ENCODE measurements at places on chromosomes 11 and 22.

DNA sequence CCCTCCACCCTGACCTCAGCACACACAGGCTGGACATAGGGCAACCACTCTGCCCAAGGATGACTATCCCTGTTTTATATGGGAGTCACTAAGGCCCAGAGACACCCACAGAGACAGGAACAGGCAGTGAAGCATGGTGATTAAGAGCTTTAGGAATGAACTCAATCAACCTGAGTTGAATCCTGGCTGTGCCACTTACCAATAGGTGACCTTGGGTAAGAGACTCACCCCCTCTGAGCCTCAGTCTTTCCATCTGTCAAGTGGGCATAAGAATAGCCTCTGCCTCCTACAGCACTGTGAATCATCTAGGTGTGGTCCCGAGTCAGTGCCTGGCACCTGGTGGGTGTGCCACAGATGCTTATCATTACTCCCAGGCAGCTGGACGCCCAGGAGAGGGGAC lies 6.8 kb downstream of the CRYBB1 start:
- DNase-seq, result no peak

- DNase-seq, result no peak
These were observed 11.0 kb downstream of the OSBPL5 start for GRCh38 chr11:3154001-3154599.

DNA sequence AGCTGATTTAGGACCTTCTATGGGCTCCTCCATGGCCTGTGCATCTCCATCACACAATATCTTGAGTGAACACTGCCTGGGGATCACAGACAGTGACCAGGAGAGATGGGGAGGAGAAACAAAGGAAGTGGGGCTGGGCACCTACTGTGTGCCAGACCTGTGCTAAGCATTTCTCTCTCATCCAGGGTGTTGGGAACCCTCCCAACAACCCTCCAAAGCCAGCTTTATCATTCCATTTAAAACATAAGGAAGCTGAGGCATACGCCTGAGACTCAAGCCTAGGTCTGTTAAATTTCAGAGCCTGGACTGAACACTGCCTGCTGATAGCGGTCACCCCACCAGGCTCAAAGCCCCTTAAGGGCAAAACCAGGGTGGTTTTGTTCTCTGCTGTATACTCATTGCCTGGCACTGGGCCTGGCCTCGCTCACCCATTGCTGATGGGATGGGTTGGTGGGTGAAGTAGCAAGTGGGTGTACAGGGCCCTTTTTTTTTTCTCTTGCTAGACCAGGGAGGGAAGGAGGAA lies 130.1 kb downstream of the MN1 start:
- no peak for DNase-seq

DNA sequence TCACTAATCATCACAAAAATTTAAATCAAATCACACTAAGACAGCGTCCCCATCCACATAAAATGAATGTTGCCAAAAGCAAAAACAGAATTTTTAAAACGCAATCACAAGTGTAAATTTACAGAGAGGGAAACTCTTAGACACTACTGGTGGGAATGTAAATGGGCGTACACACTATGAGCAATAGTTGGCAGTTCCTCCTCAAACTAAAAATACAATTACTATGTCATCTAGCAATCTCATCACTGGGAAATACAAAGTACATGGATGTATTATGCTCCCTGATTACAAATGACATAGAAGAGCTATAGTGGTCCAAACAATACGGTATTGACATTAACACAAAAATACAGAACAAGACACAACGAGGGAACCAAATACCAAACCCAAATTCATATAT lies 8.7 kb upstream of the RGL4 start:
- no peak for DNase-seq

DNA sequence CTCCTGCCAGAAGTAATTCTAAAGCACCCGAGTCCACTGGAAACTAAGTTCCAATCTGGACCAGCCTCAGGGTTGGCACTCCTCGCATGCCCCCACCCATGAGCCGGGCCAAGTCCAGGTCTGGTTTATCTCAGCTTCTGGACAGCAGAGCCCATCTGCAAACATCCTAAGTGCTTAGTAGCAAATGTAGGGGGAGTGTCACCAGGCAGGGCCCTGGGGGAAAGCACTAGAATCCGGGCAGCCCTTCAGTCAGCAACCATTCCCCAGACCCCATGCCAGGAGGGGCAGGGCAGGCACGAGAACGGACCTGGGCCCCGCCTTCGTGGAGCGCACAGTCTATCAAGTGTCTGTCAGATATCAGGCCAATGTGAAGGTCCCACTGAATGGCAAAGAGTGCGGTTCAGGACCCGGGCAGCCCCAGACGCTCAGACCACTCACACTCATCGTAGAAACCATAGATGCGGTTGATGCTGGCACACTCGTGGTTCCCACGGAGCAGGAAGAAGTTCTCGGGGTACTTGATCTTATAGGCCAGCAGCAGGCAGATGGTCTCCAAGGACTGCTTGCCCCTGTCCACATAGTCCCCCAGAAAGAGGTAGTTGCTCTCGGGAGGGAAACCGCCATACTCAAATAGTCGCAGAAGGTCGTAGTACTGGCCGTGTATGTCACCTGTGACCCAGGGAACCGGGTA lies 1.3 kb downstream of the PPP1CA start:
- DNase-seq, result no peak

DNA sequence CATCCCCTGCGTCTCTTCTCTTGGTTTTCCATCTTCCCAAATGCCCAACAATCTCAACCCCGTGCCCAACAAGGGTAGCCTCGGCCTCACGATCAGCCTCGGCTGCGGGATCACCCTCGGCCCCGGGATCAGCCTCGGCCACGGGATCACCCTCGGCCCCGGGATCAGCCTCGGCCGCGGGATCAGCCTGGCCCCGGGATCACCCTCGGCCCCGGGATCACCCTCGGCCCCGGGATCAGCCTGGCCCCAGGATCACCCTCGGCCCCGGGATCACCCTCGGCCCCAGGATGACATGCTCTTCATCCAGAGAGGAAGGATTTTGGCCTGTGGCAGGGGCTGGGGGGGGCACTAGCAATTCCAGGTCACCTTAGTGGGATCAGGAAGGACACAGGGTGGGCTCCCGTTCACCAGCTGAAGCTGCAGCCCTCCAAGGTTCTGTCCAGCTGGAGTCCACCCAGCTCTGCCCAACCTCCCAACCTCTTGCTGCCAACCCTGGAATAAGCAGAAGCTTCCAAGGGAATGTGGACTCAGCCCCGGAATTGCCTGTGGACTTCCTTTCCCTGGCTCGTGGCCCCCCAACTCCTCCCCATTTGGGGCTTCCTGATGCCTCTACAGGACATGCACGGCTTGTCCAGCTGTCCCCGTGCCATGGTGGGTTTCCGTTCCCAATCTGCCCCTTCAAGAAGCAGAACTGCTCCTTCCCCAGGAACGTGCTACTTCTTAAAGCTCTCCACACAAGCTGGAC lies 6.2 kb downstream of the ALG12 start:
- no peak for DNase-seq

GRCh38 chr11:93319224-93319839 lies 11.2 kb upstream of the DEUP1 start:
- no peak for DNase-seq

- no peak for DNase-seq
These were observed 60.8 kb upstream of the CTSC start for GRCh38 chr11:88398372-88398771.

DNA sequence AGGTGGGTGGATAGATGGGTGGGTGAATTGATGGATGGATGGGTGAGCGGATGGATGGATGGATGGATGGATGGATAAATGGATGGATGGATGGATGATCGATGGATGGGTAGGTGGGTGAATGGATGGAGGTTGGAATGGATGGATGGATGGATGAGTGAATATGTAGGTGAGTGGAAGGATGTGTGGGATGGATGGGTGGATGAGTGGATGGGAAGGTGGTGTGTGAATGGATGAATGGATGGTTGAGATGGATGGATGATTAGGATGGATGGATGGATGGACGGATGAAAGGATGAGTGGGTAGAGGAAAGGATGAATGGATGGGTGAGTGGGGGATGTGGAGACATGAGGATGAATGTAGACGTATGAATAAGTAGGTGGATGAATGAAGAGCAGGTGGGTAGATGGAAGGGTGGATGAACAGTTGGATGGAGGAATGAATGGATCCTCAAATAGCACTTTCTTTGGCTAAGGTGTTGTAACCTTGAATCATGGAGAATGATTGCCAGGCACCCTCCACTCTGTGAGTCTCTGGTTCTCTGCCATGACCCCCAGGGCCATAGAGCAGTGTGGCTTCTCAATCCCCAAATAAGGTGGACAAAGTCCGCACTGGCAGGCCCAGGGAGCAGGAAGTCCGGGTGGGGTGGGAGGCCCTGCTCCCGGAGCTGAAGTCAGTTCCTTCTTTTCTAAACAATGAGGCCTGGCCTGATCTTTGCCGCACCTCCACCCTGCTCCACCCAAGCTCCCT lies 36.9 kb downstream of the IGF2 start:
- no peak for DNase-seq

GRCh38 chr11:119236891-119237290 lies 30.8 kb downstream of the CBL start:
- no peak for DNase-seq

DNA sequence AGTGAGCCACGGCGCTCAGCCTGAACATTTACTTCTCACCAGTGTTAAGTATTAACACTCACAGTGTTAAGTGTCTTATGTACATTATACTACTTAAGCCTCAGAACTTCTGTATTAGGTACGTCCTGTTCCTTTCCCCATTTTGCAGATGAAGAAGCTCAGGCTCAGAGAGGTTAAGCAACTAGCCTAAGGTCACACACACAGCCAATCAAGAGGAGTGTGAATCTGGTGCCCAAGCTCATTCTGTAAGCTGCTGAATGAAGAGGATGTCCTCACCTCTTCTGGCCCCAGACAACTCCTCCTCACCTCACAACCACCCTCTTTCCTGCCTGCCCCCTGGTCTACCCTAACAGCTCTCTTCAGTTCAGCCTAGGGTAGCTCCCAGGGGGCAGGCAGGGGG lies 29.9 kb downstream of the CREB3L1 start:
- no peak for DNase-seq

DNA sequence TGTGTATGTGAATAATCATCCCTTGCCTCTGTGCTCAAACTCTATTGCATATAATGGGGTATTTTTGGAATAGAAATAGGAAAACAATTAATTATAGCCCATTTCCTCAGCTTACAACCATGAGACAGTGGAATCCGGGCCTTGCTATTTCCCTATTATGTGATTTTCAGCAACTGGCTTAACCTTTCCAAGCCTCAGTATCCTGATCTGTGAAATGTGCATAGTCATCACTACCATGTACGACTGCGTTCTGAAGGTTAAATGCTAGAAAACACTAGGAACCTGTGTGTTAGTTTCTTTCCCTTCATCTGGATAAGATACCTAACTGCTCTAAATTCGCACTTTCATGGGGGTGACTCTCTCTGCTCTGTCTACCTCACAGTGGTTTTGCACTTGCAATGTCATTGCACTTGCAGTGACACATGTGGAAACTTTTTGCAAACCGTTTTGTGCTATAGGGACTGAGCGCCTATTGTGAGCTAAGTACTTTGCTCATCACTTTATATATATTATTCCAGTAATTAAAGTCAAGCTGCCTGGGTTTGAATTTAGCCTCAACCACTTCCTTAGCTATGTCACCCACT lies 48.3 kb downstream of the IRAG1 start:
- no peak for DNase-seq

DNA sequence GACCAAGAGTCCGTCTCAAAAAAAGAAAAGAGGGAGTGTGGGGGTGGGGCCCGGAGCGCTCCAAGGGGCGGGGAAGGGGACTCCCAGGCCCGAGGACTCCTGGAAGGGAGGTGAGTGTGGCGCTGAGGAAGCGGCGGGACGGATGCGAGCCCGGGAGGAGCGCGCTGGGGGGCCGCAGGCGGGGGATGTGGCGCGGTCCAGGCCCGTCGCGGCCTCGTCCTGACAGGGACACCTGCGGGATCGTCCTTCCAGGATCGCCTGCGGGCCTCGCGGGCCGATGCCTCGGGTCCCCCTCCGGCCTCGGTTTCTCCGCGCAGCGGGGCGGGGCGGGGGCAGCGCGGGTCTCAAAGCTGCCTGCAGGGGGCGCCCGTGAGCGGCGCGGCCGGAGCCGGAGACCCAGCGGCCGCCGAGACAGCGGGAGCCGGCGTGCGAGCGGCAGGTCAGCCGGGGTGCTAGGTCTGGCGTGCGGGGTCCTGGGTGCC lies 3.8 kb upstream of the ADORA2A start:
- DNase-seq, result peak; percentile 59

GRCh38 chr11:707817-708420 lies 1.9 kb downstream of the EPS8L2 start:
- no peak for DNase-seq

DNA sequence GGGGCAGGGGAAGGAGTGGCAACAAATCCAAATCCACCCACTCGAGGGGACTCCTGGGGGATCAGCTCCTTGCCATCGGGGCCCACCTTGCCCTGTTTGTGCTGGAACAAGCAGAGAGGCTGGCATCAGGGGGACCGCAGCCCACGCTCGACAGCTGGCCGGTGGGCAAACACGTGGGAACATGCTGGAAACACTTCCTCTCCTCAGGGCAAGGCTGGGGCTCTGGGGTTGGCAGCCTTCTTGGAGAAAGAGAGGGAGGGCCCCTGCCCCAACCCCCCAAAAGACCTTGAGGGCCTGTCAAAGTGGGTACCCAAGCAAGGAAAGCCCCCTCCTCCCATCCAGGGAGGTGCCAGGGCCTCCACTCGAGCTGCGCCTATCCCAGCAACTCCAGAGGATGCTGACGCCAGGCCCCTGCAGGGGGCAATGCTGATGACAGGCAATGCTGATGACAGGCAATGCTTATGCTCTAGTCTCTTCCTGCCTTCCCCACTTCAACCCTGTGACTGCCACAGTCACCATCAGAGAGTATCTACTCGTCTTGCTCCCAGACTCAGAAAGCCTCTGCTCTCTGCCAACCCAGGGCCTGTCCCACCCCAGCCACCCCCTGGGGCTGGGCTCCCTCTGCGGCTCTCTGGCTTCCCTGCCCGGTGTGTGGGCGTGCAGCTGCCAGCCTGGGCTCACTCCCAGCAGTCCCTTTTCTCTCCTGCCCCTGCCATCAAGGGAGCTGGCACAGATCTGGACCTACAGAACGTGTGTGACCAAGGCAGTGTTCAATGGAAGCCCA lies 6.0 kb downstream of the ESS2 start:
- DNase-seq, result no peak

DNA sequence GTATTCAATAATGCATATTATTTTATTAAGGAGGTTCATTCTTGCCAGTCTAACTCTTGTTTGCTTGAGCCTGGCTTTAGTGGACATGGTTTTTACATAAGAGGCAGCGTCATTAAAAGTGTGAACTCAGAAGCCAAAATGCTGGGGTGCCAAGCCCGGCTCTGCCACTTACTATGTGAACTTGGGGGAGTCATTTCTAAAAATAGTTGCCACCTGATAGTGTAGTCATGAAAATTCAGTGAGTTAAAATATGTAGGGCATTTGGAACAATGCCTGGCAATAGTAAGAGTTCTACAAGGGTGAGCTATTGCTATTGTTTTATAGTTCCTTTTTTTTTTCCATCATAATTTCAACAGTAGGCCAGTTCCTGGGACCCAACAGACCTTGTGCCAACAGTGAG lies 49.9 kb downstream of the TENM4 start:
- DNase-seq, result no peak

GRCh38 chr11:9575260-9576240 lies 2.1 kb downstream of the WEE1 start:
- DNase-seq, result no peak

- no peak for DNase-seq
These were observed 467.6 kb downstream of the SOX6 start for GRCh38 chr11:15888556-15889345.

- DNase-seq, result no peak
These were observed 569.9 kb downstream of the BUD13 start for GRCh38 chr11:116202922-116203321.

GRCh38 chr22:46556775-46557174 lies 19.4 kb upstream of the CELSR1 start:
- DNase-seq, result no peak

GRCh38 chr11:36385121-36385970 lies 89.3 kb downstream of the PRR5L start:
- no peak for DNase-seq
